Thymus (tissue), 14 donors: ENCODE measurements at places on chromosomes 5 and 9.

DNA sequence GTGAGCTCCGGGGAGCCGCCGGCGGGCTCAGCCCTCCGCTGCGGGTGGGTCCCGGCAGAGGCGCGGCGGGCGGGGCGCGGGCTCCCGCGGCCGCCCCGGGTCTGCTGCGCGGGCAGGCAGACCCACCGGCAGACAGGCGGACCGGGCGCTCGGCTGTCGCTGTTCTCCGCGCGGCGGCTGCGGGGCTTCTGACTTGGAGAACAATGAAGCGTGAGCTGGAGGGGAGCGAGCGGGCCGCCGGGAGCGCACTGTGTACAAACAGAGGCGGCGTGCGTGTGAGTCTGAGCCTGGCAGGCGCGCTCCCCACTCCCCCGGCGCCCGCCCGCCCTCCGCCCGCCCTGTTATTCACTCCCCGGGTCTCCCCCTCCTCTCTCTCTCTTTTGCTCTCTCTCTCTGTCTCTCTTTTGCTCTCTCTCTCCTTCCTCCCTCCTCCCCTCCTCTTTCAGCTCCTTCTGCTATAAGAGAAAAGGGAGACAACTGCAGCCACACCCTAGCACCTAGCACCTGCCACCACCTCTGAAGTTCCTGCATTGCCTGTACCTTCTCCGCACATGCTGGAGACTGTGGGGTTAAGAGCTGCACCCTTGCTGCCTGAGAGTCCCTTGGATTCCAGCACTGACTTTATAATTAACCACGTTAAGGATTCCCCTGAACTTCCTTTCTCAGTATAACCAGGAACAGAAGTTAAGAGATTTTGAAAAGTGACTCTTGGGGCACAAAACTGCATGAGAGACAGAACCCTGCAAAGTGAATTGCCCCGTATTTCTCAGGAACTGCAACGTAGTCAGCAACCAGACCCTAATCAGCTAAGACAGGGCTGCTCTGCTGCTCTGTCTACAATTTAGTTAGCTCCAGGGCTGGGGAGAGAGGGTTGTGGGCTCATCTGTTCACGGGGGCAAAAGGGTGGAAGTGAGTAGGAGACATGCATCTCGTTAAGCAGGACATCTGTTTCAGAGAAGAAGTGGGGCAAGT, at the start of gene EDIL3:
Gene EDIL3, minus strand, starts transcription at position 277 of the 972 bp plus-strand sequence. CDS start 506 bp downstream, outside the sequence.
- no peak for DNase-seq

DNA sequence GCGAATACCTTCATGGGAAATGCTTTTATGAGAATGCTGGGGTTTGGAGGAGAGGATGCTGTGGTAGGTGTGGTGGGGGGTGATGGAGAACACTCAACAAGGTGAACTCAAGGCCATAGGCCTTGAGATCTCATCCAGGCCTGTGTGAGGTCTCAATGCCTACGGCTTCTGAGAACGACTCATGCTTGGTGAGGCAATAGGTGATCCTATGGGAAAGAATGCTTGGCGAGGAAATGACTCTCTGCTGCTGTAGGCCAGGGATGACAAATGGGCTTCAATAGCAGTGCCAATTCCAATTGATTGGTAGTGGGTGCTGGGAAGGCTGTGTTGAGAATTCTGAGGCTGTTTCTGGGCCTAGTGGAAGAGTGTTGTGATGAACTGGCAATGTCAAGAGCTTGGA, 280.2 kb upstream of the CLINT1 start:
- no peak for DNase-seq

GRCh38 chr9:76927540-76928240, 21.8 kb upstream of the PRUNE2 start:
- no peak for DNase-seq

DNA sequence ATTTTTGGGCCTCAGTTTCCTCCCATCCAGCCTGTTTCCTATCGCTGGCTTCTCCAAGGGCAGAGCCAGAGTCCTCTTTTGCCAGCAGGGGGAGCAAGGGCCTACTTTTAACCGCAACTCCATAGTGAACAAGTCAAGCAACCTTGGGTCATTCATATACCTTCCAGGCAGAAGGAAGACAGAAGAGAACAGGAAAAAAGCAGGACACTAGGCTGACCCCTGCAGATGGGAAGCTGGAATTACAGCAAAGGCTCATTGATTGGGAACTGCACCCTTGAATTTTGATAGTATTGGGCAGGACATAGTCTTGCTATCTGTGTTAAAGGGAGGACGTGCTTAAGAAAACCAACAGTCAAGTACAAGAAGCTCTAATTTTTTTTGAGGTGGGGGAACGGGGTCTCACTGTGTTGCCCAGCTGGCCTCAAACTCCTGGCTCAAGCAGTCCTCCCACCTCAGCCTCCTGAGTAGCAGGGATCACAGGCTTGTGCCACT, 30.1 kb downstream of the QRFP start:
- peak; percentile 33 for DNase-seq

- DNase-seq = no peak
These were observed 828.5 kb upstream of the DMAC1 start for GRCh38 chr9:8627976-8628679.

DNA sequence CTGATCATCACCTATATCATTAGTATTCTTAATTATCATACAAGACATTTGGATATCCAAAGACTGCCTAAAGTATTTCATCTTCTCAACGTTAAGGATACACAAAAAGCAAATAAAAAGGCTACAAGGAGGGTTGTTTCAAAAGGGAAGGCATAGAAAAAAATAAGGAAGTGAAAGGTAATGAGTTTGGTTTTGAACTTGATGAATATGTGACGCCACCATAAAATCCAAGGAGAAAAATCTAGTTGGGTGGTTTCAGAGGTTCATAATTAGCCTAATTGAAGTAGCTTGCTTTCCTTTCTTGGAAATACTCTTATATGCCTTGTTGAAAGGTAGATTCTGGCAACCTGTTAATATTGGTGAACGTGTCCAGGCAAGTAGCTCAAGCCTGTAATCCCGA, 96.1 kb upstream of the SGCD start:
- no peak for DNase-seq

- DNase-seq = no peak
These were observed 291.2 kb downstream of the CDH10 start for GRCh38 chr5:24353611-24354010.

DNA sequence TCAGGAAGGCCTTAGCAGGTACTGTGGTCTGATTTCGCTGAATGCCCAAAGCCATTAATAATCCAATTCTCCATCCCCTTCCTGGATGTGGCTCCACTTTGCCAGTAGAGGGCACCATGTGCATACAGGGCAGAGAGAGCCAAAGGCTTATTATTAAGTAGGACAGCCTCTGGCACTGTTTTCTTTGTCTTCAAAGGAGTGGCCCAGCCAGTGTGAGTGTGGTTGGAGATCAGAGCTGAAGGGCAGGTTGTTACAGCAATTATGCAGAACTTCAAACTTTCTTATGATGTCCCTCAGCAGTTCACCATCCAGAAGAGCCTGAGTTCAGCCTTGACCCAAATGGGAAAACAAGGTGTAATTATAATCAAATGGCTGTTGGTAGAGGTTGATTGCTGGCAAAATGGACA, 38.6 kb upstream of the CEMIP2 start:
- no peak for DNase-seq

DNA sequence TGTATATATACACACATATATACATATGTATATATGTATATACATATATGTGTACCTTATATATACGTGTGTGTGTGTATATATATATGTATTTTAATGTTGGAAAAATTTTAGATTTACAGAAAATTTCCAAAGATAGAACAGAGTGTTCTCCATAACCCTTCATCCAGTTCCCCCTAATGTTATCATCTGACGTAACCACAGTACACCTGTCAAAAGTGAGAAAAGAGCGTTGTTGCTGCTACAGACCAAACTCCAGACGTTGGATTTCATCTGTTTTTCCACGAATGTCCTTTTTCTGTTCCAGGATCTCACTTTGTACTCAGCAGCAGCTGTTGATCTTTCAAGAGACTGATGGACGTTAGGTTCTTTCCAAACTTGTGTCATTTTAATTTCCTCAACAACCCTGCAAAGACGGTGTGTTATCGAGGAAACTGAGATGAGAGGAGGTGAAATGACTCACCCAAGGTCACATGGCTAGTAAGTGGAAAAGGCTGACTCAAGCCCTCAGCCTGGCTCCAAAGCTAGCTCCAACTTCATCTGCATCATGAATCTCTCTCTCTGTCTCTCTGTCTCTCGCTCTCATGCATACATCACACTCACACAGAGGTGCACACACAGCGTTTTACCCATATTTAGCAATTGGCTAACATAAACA, 17.0 kb upstream of the NTNG2 start:
- DNase-seq = no peak

GRCh38 chr5:90174236-90174635, 235.3 kb downstream of the CETN3 start:
- no peak for DNase-seq

DNA sequence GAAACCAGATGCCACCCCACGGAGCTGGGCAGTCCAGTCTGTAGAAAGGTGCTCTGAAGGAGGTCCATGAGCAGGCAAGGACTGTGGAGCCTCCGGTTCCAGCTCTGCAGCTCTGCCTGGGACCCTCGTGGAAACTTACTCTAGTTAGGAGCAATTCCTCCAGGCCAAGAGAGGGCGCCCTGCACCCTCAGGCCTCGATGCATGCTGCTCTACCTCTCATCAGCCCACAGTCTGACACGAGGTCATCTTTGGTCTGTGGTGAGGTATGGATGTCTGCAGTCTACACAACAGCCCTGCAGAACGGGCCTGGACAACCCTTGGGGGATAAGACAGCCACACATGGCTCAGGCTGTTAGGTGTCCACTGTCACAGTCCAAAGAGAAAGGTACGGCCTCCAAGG, 50.6 kb upstream of the UBTD2 start:
- DNase-seq = no peak

GRCh38 chr5:143404416-143405062, 1.1 kb upstream of the NR3C1 start:
- DNase-seq = no peak

- no peak for DNase-seq
These were observed 20.4 kb upstream of the EXOC3 start for GRCh38 chr5:422323-423232.

- no peak for DNase-seq
These were observed 1.5 kb upstream of the MYO10 start for GRCh38 chr5:16937503-16938161.

GRCh38 chr5:171494452-171495121, 75.1 kb downstream of the FGF18 start:
- no peak for DNase-seq

- DNase-seq = no peak
These were observed 209.8 kb upstream of the CTNND2 start for GRCh38 chr5:12114075-12114474.

GRCh38 chr5:159992566-159992965, 16.4 kb upstream of the TTC1 start:
- no peak for DNase-seq

- DNase-seq = no peak
These were observed 789 bp downstream of the DOK3 start for GRCh38 chr5:177508837-177509236.

DNA sequence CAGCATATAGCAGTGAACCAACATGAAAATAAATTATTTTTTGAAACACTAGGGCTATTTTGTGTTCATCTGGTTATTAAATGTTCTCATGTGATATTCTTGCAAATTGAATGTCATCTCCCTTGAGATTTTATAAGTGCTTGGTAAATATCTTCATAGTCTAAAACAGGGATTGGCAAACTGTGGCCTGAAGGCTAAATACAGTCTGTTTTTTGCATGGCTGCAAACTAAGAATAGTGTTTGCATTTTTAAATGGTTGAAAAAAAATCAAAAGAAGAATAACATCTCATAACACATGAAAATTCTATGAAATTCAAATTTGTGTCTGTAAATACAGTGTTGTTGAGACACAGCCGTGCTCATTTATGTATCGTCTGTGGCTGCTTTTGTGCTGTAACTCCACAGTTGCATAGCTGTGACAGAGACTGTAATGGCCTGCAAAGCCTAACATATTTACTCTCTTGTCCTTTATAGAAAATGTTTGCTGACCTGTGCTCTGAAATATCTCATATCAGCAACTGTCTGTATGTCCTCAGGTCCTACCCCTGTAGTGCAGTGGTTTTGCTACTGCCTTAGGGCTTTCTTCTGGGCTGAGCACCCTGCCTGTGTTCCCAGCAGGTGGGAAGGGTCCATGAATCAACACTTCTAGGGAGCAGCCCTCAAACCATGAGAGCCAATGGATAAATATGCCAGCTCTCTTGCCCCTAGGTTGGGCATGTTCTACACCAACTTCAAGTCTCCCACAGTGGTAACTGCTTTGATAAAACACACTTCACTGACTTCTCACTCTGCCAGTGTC, 41.7 kb upstream of the ARRDC3 start:
- DNase-seq = no peak

DNA sequence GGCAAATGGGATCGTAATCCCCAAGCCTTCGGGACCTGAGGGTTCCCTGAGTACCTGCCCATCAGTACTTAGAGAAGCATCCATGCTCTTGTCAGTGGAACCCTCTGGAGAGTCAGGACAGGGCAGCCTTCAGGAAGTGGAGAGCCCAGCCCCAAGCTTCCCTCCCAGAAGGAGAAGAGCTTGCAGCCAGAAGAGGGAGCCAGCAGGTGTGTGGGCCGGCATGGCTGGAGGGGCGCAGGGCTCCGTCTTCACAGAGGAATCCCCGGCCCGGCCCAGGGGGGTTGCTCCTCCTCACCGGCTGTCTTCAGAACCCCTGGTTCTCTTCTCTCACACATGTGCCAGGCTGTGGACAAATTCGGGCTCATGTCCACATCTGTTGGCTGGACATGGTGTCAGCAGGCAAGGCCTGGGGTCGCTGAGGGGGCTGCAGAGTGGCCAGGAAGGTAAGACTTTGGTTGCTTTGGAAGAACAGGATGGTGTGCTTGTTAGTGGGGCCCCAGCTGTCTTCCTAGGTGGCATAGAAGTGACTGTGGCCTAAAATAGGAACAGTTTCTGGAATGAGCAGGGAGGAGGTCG, 58.9 kb upstream of the RXRA start:
- DNase-seq = no peak

GRCh38 chr5:23864786-23865185, 357.4 kb downstream of the PRDM9 start:
- no peak for DNase-seq

DNA sequence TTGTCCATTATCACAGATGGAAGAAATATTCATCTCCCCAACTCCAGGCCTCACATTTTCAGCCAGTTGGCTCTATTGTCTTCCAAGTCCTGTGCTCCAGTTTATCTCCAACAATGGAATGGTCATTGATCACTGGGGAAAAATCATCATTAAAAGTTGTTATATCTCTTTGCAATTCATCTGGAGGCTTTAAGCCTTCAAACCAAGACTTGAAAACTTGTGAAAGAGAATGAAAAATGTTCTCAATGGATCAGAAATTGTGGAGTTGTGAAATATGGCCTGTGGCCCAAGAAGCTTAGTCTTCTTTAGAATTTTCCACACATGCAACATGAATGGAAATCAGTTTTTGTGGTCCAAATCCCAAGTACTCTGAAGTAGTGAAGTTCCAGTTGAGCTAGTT, 569.6 kb downstream of the EBF1 start:
- DNase-seq = no peak

DNA sequence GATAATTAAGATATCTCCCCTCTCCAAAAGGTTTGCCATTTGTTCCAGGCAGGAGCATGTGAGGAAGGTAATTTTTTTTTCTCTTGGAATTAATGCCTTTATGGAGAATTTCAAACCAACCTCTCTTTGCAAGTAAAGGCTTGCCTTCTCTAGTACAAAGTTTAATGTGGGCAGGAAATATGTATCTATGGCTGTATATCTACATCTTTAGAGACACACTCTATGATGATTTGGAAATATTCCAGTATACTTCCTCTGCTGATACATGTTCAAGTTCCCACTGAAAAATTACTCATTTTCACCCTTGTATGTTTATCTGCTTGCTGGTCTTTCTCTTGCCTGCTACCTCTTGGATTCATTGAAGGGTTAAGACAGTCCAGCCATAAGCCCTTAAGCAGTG, 83.5 kb upstream of the SEMA6A start:
- DNase-seq = no peak

- no peak for DNase-seq
These were observed at the start of gene PDLIM4 for GRCh38 chr5:132257131-132258101. TSS of gene PDLIM4 (plus strand) at chr5:132257696. CDS start at chr5:132257735, 39 bp downstream.
